ENCODE measurements at places on chromosomes 12 and 14.

- no peak for DNase-seq
Observed at GRCh38 chr12:104975587-104976343, 10.4 kb upstream of the NOPCHAP1 start.

GRCh38 chr14:61528591-61529021 is 166.7 kb upstream of the HIF1A start:
- DNase-seq = peak; percentile 71

GRCh38 chr12:65882486-65882885 is 58.2 kb downstream of the HMGA2 start:
- no peak for DNase-seq

DNA sequence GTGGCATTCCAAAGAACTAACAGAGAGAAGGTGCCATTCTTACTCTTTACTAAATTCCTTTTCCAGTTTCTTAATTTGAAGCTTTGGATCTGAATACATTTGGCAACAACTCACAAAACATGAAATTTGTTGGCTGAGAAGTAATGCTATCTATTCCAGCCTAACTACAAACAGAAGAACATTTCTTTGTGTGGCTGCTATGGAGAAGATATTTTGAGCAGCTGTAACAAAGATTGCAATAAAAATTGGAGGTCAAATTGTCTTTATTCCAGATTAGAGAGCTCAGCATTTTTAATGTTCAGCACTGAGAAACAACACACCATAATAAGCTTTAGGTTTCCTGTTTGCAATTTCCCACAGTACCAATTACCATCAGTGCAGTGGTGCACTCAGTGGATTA is 835.8 kb upstream of the FLRT2 start:
- no peak for DNase-seq

Measured in fibroblast of skin of left quadriceps (primary cell).